ENCODE measurements at places on chromosomes 2 and 18. TPM values are rescaled to one million over a fixed set of nuclear protein-coding genes. Genes with fewer than 3 reads are reported as not detected.

WDR7 gene
- total RNA-seq = 24.6 TPM

NUP35 gene
- total RNA-seq = 15.4 TPM

ANKRD30B gene
- 0.50 TPM for total RNA-seq

KLHL30 gene
- total RNA-seq = 0.66 TPM

OSBPL6 gene
- 2.2 TPM for total RNA-seq

INHBB gene
- not detected for total RNA-seq

ARHGEF33 gene
- total RNA-seq = 0.29 TPM

GPR75 gene
- total RNA-seq = 1.3 TPM

AMER3 gene
- total RNA-seq = not detected

IDH1 gene
- 236 TPM for total RNA-seq

CXCR1 gene
- total RNA-seq = not detected

C1QL2 gene
- total RNA-seq = not detected

ACADL gene
- 0.66 TPM for total RNA-seq
